ENCODE measurements at places on chromosomes 3 and 15.

DNA sequence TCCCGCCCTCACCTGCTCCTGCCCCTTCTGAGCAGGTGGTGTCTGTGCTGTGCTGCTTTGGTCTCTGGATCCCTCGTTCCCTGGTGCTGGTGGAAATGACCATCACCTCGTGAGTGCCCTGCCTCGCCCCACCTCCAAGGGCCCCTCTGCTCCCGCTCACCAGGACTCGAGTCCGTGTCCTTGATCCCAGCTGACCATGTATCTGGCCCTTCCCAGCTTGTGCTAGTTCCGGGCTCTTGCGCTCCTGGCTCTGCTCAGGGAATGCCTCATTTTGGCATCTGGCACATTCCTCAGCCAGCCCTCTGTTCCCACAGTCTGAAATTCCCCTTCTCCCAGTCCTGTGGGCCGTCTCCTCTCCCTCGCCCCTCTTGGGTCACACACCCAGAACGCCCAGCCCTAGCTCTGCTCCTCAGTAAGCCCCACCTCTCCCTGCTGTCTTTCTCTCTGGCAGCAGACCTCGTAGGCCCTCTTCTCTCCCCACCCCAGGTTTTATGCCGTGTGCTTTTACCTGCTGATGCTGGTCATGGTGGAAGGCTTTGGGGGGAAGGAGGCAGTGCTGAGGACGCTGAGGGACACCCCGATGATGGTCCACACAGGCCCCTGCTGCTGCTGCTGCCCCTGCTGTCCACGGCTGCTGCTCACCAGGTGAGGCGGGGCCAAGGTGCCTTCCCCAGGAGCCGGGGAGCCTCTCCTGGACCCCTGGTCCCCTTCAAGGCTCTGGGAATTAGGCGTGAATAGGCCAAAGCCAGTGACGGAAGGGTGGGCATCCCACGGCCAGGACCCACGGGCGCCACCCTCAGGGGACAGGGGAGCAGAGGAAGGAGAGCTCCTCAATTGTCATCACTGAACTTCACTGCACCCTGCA lies 11.5 kb downstream of the SLC51A start:
- no peak for DNase-seq

GRCh38 chr3:99901200-99901926 lies 83.7 kb downstream of the CMSS1 start:
- no peak for DNase-seq

DNA sequence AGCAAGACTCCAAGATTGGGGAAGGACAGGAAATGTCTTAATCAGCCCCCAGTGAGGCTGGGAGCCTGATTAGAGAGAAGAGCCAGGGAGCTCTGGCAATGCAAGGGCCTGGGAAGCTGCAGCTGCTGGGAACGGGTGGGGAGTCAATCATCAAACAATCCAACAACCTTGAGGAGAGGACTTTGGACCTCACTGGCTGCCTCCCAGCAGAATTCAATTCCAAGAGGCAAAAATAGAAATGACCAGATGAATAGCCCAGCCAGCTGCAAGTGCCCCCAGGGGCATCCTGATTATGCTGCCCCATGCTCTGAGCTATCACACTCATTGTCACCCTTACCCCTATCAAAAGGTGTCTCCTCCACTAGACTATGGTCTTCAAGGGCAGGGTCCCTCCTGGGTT lies 6.1 kb upstream of the HOMER2 start:
- no peak for DNase-seq

DNA sequence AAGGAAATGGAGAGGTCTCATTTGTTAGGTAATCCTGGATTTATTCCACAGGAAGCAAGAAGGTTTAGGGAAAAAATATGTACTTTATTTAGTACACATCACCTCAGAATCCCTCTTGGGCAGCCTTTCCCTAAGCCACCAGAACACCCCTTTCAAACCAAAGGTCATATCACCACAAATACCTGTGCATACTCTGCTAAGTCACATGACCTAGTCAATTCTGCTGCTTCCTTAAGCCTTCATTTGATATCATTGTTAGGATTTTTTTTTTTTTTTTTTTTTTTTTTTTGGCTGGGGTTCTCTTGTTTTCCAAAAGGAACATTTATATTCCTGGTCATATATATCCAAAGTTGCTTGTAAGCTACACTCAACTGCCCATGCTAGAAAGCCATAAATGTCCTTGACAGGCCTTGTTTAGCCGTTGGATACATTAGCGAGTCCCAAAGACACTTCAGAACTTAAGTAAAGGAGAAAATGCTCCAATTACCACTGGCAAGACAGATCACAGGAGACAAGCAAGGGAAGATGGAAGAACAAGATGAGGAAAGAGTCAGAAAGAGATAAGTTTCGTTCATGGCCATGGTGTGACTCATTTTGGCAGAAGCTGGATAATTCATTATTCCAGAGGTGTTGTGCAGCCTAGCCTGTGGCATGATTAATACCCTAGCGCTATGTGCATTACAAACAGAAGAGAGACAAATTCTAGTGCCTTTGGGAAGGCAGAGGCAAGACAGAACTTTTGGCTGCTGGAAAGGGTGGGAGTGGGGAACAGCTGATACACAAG lies 155.6 kb upstream of the SLC2A2 start:
- no peak for DNase-seq

DNA sequence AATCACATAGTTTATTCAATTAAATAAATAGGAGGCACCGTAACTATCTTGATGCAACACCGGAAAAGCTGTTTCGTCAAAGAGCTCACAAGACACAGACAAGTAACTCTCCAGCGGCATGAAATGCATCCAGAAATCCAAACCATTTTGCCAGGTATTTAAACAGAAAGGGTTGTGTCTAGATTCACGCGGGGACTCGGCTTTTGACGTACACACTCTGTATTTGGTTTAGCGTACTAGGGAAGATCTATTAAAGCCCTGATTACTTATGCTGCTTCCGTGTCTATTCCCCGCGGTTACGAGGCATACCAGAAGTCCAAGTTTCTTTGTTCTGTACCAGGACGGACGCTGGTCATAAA lies 718 bp downstream of the BNIP2 start:
- DNase-seq, result peak; percentile 60

All from CD4-positive, alpha-beta T cell treated with Interleukin-21 for 1 hour (primary cell).